ENCODE measurements at places on chromosomes 12 and 14.
A peak's percentile ranks its signal among the peaks of the same experiment; 100 is the strongest.

DNA sequence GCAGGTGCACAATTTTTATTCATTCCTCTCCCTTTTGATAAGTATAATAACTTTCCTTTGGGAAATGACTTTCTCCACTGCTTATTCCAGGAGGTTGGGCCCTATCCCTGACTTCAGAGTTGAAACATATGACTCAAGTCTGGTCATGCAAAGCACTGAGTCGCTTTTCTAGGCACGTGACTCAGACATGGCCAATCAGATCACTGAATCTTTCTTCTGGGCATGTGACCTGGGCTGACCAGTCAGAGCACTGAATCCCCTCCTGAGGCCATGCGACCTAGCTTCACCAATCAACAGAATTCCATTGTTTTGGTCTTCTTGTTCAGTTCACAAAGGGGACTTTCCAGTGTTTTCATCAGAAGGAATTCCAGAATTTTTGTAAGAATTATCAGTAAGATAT, 377.1 kb upstream of the KITLG start:
- DNase-seq = peak; percentile 39

GRCh38 chr12:104863296-104863948, 94.7 kb downstream of the SLC41A2 start:
- no peak for DNase-seq

GRCh38 chr12:32217354-32218310, 111.0 kb downstream of the BICD1 start:
- DNase-seq = no peak

GRCh38 chr12:110424237-110424636, 20.7 kb upstream of the ANAPC7 start:
- DNase-seq = no peak

- DNase-seq = no peak
Observed at GRCh38 chr12:114918535-114919233, 234.7 kb upstream of the TBX3 start.

DNA sequence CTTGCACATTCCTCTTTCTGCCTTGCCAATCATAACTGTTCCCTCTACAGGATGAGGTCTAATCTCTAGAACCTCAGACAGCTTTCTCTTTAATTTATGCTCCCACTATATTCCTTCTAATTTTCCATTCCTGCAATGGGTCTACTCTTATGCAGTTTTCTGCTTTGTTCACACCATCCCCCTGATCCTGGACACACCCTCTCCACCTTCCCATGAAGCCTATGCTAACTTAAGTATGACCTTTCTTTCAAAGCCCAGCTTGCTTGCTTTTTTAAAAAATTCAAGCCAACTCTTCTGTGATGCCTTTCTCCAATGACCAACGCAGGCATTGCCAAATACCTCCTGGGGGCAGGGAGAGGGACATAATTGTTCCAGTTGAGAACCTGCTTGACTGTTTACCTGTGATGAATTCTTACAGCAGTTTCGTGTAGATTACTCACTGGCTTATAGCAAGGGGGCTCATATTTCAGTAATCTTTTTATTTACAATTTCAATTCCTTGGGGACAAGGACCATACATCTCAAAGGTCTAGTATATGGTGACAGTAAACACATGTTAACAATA, 7.8 kb downstream of the SLC38A1 start:
- DNase-seq = no peak

- peak; percentile 82 for DNase-seq
Observed at GRCh38 chr14:78022059-78022458, 148.1 kb upstream of the NRXN3 start.

- peak; percentile 41 for DNase-seq
Observed at GRCh38 chr12:120677765-120678473, 9.0 kb upstream of the MLEC start.

DNA sequence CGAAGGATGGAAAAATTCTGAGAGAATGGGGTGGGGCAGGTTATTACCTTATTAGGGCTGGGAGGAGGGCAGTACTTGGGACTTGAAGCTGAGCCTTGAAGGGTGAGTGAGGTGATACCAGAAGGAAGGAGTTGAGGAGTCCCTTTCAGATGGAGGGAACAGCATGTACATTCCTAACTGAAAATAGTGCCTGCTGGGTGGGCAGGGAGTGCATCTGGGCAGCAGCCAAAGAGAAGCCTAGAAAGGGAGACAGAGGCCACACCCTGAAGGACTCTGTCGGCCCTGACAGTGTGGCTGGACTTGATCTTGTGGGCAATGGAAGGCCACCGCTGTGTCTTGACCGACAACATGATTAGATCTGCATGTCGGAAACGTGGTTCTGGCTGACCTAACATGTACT, 147.6 kb downstream of the NDUFA12 start:
- no peak for DNase-seq

DNA sequence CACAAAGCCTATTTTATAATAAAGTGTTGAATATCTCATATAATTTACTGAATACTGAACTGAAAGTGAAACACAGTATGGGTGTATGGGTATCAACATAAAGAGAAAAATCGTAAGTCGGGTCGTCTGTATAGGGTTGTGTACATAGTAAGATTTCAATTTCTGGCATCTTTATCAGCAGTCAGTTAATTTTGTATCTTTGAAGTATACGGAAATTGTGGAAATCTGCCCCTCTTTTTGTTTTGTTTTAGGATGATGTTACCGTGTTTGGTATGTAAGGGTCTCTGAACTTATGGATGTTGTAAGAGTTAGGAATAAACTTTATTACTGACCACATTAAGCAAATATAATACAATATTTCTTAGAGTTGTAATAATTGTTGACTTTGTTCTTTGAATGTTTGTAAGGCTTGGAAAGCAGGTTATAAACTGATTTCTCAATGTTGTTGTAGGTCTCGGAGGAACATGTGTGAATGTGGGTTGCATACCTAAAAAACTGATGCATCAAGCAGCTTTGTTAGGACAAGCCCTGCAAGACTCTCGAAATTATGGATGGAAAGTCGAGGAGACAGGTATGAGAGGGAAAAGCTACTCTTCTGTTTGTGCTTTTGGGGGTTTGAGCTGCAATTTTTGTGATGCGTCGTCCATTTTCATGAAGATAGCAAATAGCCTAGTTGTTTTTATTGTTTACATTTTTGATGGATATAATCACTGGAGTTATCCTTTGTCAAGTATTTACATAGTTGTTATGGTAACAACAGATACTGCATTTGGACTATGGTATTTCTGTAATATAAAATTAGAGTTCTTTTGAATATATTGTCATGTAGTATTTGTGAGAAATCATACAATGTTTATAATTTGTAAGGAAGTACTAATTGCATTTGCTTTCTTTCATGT, 12.0 kb downstream of the EID3 start:
- no peak for DNase-seq

- no peak for DNase-seq
Observed at GRCh38 chr12:92341065-92341668, 195.5 kb upstream of the BTG1 start.

DNA sequence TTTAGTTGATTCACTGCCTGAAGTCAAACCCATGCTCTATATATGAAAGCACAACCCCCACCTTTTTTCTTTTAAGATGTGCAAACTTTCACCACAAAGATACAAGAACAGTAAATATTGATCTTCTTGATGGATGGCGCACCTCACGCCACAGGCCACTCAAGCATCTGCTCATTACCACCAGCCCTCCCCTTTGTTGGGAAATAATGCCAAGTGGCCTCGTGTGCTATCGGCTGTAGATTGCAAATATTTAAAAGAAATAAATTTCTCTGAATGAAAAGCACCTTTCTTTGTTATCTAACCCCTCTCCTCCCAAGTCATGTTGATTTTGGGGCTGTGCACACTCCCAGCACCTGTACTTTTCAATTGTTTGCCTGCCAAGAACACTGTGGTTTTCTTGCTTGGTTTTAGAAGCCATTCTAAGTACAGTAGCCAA, 122.7 kb downstream of the C12orf42 start:
- DNase-seq = no peak

- DNase-seq = no peak
Observed at GRCh38 chr12:93200291-93200917, 177.3 kb upstream of the NUDT4 start.

DNA sequence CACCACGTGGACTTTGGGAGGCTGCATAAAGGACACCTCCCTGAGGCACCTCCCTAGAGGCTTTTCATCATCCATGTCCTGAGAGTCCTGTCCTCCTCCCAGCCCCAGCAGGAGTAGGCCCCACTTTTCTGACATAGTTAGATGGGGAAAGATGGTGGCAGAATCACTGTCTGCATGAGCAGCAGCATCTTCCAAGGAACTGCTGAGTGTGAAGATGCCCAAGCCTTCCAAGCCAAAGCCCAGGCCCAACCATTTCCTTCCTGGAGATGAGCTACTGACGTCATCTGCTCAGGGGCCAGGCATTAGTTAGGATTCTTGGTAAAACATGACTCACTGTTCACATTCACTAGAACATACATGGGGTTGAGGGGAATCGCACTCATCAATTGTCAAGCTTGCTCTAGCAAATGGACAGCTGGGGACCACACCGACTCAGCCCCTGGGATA, 37.3 kb downstream of the VDR start:
- DNase-seq = no peak

DNA sequence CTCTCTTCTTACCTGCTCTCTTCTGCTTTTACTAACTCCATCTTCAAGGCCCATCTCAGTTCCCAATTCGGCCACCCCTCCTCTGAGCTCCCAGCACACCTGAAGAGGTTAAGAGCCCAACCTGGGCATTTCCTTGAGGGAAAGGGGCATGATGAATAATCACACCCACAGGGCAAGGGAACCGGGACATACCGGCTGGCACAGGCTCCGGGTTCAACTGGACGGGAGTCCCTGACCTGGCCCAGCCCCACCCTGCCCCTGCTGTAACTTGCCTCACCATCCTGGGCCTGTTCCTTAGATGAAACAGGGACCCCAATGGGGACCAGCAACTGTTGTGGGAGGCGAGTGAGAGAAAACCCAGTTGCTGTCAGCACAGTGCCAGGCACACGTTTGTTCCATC, 8.5 kb downstream of the CCDC85C start:
- no peak for DNase-seq

- no peak for DNase-seq
Observed at GRCh38 chr12:62320054-62320453, 59.9 kb downstream of the USP15 start.

GRCh38 chr12:1934068-1934467, 15.6 kb upstream of the CACNA2D4 start:
- no peak for DNase-seq

- DNase-seq = no peak
Observed at GRCh38 chr12:6923851-6924250, 3.9 kb upstream of the ATN1 start.

DNA sequence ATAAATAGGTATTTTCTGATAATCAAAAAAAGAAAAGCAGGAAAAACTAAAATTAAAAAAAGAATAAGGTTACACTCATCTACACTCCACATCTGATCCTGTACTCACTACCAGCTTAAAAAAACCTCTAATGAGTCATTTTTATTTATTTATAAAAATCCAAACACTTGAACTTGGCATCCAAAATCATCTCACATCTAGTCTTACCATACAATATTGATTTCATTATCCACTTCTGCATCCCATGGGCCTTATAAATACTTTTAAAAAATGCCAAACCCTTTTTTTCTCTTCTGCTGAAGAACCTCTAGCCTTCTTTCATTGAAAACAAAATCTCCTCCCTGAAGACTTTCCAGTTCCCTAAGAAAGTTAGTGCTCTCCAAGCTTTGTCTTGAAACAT, 109.7 kb downstream of the TMTC3 start:
- no peak for DNase-seq

- no peak for DNase-seq
Observed at GRCh38 chr12:3293446-3294161, 197.4 kb upstream of the PRMT8 start.

GRCh38 chr12:25574761-25575160, 21.7 kb upstream of the LMNTD1 start:
- no peak for DNase-seq

DNA sequence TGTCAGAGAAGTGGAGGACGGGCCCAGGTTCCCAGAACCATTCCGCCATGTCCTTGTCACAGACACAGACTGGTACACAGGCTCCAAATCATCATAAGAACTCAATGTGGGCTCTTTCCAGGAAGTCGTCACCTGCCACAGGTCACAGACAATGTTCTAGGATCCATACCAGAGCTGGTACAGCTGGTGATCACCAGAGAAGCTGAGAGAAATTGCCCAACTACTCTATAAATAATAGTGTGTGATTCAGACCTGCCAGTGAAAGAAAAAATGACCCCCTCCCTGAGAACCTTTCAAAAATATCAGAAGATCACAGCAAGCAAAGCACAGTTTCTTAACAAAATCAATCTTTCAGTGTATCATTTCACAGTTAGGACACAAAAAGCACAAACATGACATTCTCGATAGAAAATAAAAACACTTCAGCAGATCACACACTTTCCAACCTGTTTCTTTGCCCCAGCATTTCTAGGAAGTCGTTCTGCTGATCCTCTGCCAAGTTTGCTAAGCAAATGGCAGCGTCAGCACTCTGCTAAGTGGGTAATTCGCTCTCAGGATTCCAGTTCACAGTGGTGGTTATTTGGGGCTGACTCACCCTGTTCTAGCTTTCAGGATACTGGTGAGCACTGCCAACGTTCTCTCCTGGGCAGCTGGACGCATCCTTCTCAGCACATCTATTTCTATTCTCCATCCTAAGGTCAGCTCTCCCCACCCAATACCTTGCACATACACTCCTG, 223.3 kb upstream of the SFSWAP start:
- no peak for DNase-seq

DNA sequence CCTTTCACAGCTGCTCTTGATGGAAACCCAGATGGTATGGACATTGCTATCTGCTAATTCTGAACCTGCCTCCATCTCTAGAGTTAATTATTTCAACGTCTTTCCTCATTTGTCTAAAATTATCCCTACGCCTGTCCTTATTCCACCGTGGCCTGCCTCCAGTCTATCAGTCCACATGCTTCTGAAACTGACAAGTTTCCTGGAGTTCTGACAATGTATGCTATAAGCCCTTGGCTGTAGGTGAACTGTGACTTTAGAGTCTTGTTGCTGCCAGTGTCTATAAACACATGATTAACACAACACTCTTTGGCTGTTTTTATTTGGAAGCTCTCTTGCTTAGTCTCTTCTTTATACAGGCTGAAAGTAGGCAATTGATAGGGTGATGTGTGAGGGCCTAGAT, 1052.9 kb downstream of the TMTC2 start:
- no peak for DNase-seq

GRCh38 chr12:46790066-46790465, 35.7 kb downstream of the SLC38A4 start:
- no peak for DNase-seq

DNA sequence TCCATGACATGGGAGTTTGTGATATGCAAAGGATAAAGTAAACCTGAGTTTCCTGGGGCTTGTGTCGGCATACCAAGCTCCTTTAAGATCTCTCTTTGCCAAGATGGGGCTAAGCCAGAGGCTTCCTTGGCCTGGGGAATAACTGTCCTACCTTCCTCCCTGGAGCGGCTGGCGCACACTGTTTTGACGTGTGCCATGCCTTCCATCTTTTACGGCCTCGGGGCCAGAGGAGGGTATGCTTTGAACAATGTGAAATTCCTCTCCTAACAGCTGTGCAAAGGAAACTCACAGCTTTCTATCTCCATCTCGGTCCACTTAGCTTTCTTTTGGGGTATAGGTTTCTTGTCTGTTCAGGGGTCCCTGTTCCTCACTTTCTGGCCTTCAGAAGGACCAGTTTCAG, 55.2 kb downstream of the NTF3 start:
- no peak for DNase-seq
